ENCODE measurements at places on chromosomes 11 and 22.

DNA sequence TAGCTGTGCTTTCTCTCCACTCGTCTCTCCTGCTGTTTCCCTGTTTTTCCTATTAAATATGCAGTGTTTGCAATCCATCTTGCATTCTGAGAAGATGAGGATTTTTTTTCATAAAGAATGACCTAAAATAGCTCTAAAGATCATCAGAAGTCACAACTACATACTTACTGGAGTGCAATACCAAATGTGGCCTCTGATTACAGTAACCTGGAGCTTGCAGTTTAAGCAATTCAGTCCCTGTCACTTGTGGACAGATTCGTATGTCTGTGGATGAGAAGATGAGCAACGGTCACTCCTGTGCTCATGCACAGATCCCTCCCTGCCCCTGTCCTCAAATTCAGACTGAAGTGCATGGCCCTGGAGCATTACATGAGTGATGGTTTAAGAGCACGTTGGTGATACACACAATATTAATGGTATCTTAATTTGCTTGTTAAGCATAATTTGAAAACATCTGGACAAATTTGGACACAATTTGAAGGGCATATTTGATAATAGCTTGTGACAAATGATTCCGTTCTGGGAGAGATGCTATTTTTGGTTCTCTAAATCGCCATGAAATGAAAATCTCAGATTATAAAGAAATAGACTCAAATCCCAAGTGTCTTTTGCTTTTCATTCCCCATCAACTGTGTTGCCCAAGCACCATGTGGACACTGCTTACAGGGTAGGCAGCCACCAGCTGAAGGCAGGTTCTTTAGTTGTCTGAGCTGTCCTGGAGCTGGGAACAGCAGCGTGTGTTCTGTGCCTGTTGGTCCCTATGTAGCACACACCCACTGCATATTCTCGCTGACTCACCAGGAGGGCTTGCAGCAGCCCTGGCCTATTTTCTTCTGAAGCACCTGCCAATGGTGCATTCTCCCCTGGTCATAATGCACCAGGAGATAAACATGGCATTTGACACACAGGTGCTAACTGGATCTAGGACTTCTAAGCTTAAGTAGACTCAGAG lies 32.6 kb upstream of the PRAME start:
- no peak for DNase-seq

- no peak for DNase-seq
These were observed 253.6 kb upstream of the ANO3 start for GRCh38 chr11:26078231-26078821.

DNA sequence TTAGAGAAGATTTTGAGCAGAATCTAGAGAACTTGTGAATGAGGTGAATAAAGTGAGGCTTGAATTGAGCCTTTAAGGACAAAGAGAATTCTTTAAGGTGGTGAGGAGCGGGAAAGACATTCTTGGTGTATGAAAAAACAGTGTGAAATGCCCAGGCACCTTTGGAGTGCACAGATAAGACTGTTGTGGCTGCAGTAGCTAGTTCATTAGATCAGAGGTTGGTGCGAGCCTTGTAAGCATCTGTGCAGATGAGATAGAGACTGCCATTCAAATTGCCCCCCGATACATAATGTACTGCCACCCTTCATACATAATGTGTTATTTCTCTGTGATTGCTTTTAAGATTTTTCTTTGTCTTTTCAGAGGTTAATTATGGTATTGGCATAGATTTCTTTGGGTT lies 31.3 kb downstream of the ATXN10 start:
- no peak for DNase-seq

DNA sequence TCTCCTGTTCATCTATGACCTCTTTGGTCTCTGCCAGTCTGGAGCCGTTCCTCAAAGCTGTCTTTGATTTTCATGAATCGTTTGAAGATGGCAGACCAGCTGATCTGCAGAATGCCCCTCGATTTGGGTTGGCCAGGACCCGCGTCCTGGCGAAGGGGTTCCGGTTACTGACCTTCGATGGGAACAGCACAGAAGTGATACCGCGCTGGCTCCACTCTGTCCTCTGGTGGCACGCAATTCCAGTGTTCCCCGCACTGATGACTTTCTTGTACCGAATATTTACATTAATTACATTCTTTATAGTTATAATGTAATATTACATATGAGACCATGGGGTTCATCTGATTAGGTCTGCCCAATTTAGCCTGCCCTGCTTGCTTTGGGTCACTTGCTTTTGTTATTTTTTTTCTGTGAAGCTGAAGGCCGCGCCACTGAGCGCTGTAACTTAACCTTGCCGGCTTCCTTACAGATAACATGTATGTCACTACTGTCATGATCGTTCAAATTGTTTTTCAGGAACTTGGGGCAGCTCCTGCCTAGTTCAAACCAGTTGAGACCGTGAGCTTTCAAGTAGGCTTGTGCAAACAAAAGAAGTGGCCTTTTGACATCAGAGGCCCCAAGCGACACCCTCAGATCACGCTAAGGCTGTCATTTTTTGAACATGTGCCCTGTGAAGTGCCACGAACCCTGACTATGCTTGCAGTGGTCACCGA lies 4.1 kb upstream of the USP18 start:
- no peak for DNase-seq

GRCh38 chr11:64743591-64744543 lies at the start of gene RASGRP2:
TSS of gene RASGRP2 (minus strand) at chr11:64744142. CDS start at chr11:64742866, 1,276 bp downstream.
- DNase-seq, result peak; percentile 87

GRCh38 chr22:43060183-43060582 lies 29.0 kb downstream of the TTLL1 start:
- DNase-seq, result no peak

DNA sequence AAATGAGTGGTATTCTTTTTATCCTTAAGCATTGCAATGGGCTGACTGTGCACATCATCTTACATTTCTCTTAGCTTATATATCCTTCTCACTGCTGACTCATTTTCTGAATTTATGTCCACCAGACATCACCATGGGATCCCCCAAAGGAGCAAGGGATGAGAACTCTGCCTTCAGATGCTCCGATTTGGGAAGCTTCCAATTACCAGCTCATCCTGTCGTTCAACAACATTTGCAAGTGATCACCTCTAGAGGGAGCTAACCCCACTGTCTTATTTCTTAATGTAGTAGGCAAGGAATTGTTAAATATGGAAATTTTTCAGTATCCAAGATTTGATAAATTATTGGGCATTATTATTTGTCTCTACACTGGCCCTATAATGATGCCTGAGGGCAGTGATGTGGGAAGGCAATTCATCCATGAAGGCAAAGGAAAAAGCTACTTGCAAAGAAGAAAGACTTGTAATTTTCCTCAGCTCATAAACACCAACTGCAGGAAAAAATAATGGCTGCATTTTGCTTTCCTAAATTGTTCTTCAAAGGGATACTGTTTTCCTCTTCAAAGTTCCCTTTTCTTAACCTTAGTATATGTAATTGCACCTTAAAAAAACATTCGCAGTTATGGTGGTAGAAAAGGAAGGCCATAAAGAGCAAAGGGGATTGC lies 102.4 kb upstream of the FSHB start:
- DNase-seq, result peak; percentile 18

DNA sequence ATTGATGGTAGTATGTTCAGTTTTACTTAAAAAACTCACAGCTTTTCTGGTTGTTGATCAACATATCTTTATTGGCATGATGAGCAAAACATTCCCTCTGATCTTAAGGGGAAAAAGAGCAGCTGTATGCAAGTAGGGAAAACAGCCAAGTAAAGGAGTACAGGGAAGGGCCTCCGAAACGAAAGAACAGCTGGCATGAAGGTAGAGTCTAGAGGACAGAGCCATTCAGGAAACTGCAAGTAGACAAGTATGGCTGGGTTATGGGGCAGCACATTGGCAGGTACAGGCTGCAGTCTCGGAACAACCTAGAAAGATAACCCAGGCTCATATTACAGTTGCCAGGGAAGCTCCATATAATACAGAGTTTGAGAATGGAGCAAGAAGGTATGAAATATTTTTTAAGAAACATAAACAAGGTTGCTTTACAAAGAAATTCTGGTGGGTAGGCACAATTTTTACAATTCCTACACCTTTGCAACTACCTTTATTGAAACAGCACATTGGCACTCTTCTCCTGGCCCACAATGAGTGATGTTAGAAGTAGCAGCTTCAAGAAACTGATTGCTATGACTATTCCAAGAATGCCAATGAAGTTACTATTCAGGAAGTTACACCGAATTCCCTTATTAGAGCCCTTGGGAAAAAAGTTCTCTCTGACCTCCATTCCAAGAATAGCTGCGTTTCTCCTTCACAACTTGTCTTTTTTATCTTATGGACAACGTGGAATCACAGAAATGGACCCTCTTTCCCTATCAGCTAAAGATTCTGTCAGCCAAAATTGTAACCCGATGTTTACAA lies 45.2 kb downstream of the LGR4 start:
- DNase-seq, result no peak

DNA sequence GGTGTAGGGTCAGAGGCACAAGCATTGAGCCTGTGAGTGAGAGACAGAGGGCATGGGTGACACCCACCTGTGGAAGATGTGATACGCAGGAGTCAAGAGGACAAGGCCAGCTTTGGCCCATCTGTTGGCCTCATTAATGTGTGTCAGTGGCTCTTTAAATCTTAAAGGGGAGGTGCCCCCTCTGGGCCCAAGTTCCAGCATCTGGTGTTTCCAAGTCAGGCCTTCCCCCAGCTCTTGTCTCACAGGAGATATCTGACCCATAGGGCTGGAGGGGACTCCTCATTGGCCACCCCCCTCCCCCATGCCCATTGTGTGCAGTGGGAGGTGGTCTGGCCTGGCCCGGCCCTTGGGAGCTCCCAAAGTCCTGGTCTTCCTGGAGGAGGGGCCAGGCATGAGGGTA lies 8.9 kb downstream of the KCNK7 start:
- DNase-seq, result no peak

GRCh38 chr11:130431801-130432200 lies 3.4 kb upstream of the ADAMTS8 start:
- no peak for DNase-seq

DNA sequence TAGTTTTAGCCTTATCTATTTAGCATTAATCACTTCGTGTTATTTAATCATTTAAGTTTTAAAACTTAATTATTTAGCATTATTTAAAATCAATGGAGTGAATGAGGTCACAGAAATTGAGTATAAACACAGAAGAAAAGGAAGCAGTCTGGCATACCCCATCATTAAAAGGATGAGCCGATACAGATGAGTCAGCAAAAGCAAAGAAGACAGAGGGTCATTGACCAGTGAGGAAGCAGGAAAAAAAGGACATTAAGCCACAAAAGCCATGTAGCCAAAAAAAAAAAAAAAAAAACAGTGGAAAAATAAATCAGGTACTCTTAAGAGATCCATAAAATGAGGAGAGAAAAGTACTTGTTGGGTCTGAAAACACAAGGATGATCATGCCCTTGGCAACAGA lies 71.5 kb downstream of the TYR start:
- no peak for DNase-seq

DNA sequence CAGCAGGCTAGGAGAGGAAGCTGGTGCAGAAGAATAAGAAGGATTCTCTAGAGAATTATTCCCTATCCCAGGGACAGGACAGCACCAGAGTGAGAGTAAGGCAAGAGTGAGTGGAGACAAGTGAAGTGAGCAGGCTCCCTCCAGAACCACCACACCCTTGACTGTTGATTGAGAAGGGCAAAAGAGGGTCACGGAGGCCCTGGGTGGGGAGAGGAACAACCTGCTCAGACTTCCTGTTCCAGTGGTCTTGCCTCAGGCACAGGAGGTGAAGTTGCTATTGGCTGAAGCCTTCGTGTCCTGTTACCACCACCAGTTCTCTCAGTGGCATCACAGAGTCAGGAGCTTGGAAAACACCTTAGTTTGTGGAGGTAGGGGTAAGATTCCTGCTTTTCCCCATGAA lies 51.7 kb upstream of the CCDC89 start:
- DNase-seq, result no peak

DNA sequence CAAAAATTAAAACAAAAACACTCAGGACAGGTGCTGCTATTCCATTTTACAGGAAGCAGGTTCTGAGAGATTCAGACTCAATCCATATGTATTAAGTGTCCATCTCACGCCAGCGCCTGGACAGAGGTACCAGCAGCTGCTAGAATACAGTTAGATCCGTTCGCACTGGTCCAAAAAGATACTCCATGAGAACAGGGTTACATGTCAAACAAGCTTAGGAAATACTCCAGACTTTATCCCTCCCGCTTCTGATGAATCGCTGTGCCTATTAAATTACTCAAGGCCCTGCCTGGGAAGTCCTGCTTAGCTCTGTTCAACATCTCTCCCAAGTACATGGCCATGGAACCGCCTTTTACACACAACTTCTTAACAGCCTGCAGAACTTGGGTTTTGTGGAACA lies 50.2 kb upstream of the SLC35C1 start:
- no peak for DNase-seq

DNA sequence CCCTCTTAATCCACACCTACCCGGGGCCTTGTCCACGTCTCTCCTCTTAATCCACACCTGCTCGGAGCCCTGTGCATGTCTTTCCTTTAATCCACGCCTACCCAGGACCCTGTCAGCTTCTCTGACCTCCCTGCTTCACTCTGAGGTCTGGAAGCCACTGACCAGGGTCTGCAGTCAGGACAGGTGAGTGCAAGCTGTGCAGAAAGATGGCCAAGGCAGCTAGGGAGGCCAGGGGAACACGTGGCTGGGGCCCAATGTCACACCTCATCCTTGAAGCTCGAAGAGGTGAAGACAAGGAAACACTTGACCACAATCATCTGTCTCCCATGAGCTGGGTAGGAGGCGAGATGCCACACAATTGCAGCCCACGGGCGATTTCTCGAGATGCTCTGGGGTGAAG lies 1516.9 kb downstream of the BRD1 start:
- DNase-seq, result no peak

DNA sequence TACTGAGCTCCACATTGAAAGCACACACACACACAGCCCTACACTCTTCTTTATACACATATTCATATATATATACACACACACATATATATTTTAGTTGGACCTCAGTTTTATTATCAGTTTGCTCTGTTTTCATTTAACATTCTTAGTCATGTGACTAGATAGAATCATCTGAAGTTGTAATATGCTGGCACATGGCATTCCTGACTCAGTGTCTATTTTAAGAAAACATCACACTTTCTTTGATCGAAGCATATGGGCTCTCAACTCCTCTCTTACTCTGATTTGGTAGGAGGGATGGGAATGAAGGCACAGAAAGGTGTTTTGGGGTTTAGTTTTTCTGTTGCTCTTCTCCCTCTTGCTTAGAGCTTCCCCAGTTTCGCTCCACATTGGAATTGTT lies 24.8 kb downstream of the AMOTL1 start:
- DNase-seq, result no peak

DNA sequence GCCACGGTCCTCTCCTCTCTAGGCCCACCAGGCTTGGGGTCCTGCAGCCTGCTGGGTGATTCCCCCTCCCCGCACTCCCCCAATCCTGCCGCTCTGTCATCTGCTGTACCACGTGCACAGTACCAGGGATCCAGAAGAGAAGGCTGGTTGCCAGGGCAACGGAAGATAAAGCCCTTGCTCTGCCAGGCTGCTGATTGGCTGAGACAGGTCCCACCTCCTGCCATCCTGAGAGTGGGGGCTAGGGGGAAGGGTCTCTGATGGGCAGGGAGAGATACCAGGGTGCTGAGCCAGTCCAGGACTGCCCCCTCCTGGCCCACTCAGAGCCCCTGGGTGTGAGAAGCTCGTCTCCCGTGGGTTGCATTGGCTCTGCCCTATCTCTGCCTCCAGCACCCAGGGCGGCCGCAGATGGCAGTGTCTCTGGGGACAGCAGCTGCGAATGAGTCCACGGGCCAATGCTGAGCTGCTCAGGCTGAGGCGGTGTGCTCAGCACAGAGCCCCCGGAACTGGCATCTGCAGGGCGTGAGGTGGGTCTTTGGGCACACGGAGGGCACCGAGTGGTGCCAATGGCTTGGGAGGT lies at the start of gene SMIM45:
Gene SMIM45 (plus strand): TSS at position 253 of the 577 bp plus-strand sequence.
- DNase-seq, result no peak

- DNase-seq, result no peak
These were observed 122.8 kb downstream of the SHANK2 start for GRCh38 chr11:71129624-71130023.

- no peak for DNase-seq
These were observed 174.2 kb downstream of the BUD13 start for GRCh38 chr11:116598556-116598955.

Measured in HAP-1 (cell line).